Psoas muscle (tissue), 8 donors: ENCODE measurements at places on chromosomes 3 and 15. TPM values are rescaled to one million over a fixed set of nuclear protein-coding genes. Genes with fewer than 3 reads are reported as not detected.

Gene PLAAT1
- 17.8 TPM for total RNA-seq

Gene SYNPR
- total RNA-seq: not detected

- peaks cover 15% of the 10 kb centered on the region for H3K36me3 ChIP-seq
- no peaks in the 10 kb centered on the region for H3K27me3 ChIP-seq
- DNase-seq: no peak
- no peak overlapping the region for H3K27ac ChIP-seq
These were observed 59.1 kb upstream of the ACAD9 start for GRCh38 chr3:128820252-128820839.

- H3K4me1 ChIP-seq: no peaks in the 10 kb centered on the region
- no peak overlapping the region for H3K27ac ChIP-seq
- no peak overlapping the region for H3K4me3 ChIP-seq
- no peaks in the 10 kb centered on the region for H3K36me3 ChIP-seq
- no peaks in the 10 kb centered on the region for H3K27me3 ChIP-seq
These were observed 19.3 kb upstream of the ANXA2 start for GRCh38 chr15:60417112-60417511.

DNA sequence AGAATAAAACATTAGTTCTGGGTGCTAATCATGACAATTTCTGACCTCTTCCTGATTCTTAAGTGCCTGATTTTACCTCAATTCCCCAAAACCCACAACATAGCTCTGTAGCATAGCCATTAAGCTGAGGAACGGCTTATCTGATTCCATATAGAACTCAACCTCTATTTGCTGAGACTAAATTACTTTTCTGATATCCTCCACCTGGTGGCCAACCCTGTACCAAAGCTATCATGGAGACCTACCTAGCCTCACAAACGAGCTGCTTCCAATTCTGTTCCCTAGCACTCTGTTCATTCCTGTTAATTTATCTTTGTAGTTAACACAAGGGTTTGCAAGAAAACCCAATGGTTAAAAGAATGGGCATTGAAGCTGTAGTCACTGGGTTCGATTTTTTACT, 245.2 kb downstream of the PLOD2 start:
- H3K36me3 ChIP-seq: no peaks in the 10 kb centered on the region
- no peak overlapping the region for H3K27ac ChIP-seq
- H3K4me3 ChIP-seq: no peak overlapping the region
- no peak for DNase-seq
- no peaks in the 10 kb centered on the region for H3K27me3 ChIP-seq
- H3K4me1 ChIP-seq: no peaks in the 10 kb centered on the region

- H3K36me3 ChIP-seq: peaks cover 61% of the 10 kb centered on the region
- no peaks in the 10 kb centered on the region for H3K27me3 ChIP-seq
- peak overlapping the region; percentile 90 for H3K27ac ChIP-seq
- H3K4me3 ChIP-seq: no peak overlapping the region
These were observed 68.2 kb downstream of the AAGAB start for GRCh38 chr15:67186226-67186649.

- no peaks in the 10 kb centered on the region for H3K27me3 ChIP-seq
- DNase-seq: no peak
- no peak overlapping the region for H3K4me3 ChIP-seq
- H3K27ac ChIP-seq: no peak overlapping the region
- H3K36me3 ChIP-seq: peaks cover 58% of the 10 kb centered on the region
These were observed 31.7 kb downstream of the TLE3 start for GRCh38 chr15:70066004-70066403.

DNA sequence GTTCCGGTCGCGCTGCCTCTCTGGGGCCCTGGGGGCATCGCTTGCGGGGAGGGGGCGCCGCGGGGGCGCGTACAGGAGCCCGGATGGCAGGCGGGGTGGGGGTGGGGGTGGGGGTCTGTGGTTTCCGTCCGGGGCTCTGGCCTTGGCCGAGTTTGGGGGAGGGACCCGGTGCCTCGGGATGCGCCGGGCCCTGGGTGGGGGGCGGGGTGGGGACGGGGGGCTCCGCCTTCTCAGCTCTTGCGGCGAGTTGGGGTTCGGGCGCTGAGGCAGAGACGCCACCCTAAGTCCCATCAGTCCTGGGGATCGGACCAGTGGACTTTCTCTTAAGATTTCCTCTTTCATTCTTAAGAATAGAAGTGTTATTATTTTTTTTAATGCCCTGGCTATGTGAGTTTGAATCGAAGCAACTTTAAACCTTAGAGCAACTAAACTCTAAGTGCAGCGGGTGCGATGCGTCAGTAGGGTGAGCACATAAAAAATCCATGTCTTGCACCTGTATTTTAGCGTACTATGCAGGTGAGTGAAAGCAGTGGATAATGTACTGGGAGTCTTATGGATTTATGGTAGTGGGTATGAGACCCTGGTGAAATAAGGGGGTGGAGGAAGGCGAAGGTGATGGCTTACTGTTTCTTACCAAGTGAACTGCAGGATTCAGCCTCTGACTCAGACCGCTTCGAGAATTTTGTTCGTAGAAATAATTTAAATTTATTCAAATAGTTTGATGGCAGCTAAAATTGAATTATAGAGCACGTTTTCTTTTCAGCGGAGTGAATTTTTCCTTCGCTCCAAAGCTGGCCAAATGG, 762 bp downstream of the CTNNB1 start:
- DNase-seq: no peak
- H3K36me3 ChIP-seq: no peaks in the 10 kb centered on the region
- peak overlapping the region; percentile 97 for H3K4me3 ChIP-seq
- H3K27me3 ChIP-seq: no peaks in the 10 kb centered on the region
